ENCODE measurements at places on chromosomes 16 and 17. TPM values are rescaled to one million over a fixed set of nuclear protein-coding genes. Genes with fewer than 3 reads are reported as not detected.

Gene GPR142
- polyA plus RNA-seq = 0.49 TPM

Gene CHST4
- not detected for polyA plus RNA-seq

DNA sequence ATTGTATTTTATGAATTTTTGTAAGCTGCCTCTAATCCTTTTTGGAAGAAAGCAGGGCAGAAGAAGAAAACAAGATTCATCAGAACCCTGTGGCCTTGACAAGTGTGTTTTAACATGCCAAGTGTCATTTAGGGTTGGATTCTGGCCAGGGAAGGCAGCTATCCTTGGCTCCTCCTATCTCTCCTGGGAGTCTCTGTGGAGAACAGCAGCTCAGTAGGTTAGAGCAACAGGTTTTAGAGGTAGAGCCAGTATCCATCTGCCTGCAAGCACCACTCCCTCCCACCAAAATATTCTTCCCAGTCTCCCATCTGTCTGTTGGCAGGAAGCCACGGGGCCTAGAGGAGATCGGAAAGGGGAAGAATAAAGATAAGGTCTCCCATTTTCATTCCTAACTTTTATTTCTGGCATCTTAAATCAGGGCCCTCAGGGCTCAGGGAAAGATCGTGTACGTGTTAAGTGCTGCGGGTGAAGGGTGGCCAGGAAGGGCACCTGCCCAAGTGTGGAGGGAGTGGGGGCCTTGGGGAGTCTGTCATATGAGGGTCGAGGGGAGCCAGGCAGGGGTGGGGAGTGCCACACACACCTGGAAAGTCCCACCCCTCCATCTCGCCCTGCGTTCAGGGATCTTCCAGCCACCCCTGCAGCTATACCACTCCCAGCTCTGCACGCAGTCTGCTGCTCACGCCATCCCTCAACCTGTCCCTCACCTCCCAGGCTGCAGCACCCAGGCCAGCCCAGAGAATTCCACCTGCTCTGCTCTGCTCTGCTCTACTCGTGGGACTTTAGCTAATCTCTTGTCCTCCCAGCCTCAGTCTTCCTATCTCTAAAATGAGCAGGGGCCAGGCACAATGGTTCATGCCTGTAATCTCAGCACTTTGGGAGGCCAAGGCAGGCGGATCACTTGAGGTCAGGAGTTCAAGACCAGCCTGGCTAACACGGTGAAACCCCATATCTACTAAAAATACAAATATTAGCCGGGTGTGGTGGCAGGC lies 17.1 kb upstream of the CPSF4L start:
- H3K4me1 ChIP-seq = no peaks in the 10 kb centered on the region
- H3K27me3 ChIP-seq = peaks cover 6% of the 10 kb centered on the region

DNA sequence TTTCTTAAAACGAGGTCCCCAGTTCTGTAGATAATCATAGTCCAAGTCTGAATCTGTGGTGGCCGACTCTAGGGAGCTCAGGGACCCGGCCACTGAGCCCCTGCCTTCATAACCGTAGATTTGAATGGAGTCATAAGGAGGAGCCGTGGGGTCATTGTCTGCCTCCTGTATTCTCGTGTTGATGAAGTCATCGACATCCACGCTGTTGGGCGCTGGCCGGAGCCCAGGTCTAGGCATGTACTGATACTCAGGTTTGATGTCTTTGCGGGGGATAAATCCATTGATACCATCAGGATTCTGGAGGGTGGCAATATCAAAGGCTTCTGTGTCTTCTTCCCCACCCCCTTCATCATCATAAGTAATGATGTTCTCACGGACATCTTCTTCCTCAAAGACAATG lies 174.2 kb downstream of the CDH11 start:
- H3K36me3 ChIP-seq = peaks cover 5% of the 10 kb centered on the region
- no peak overlapping the region for H3K4me3 ChIP-seq
- H3K27me3 ChIP-seq = no peaks in the 10 kb centered on the region
- no peak overlapping the region for H3K27ac ChIP-seq
- H3K4me1 ChIP-seq = no peaks in the 10 kb centered on the region
- no peak for DNase-seq

- no peak overlapping the region for H3K4me3 ChIP-seq
- peaks cover 19% of the 10 kb centered on the region for H3K36me3 ChIP-seq
- no peaks in the 10 kb centered on the region for H3K27me3 ChIP-seq
- H3K4me1 ChIP-seq = no peaks in the 10 kb centered on the region
- H3K27ac ChIP-seq = no peak overlapping the region
Measured at GRCh38 chr17:48181653-48182052, 74.1 kb downstream of the SNX11 start.

DNA sequence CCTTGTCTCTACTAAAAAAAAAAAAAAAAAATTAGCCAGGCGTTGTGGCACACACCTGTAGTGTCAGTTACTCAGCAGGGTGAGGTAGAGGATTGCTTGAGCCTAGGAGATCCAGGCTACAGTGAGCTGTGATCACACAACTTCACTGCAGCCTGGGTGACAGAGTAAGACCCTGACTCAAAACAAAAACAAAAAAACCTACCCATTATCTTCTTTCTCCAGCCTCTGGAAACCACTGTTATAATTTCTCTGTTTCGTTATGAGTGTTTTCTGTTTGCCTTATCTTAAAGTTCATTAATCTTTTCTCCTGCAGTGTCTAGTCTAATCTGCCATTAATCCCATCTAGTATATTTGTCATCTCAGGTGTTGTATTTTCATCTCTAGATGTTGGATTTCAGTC lies 18.6 kb upstream of the CLTC start:
- H3K27me3 ChIP-seq = no peaks in the 10 kb centered on the region
- H3K4me3 ChIP-seq = no peak overlapping the region
- H3K36me3 ChIP-seq = peaks cover 42% of the 10 kb centered on the region
- no peak for DNase-seq

DNA sequence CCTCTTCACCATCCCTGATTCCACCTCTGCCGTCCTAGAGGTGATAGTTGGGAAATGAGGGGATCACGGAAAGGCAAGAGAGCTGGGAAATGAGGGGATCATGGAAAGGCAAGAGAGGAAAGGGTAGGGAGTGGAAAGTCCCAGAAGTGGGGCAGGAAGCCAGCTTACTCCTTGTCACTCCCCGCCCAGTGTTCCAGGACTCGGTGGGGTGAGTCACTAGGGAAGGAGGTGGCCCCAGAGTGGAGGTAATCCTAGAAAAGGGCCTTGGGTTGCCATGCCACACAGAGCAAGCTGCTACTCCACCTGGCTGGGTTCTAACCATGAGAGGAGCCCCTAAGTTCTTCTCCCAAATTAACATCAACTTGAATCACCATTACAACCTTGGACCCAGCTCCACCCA lies 14.8 kb downstream of the ALOXE3 start:
- no peaks in the 10 kb centered on the region for H3K27me3 ChIP-seq
- no peak for DNase-seq
- H3K27ac ChIP-seq = no peak overlapping the region
- H3K4me1 ChIP-seq = no peaks in the 10 kb centered on the region

Gene ELAC2
- polyA plus RNA-seq = 61.2 TPM

Measured in immature natural killer cell (primary cell).